ENCODE measurements at places on chromosomes 7 and 10.

GRCh38 chr7:90461219-90461618, 8.2 kb upstream of the PTTG1IP2 start:
- no peak for DNase-seq

GRCh38 chr7:30896783-30897637, 14.6 kb upstream of the AQP1 start:
- no peak for DNase-seq

- no peak for DNase-seq
Observed at GRCh38 chr7:138086563-138087270, 10.5 kb downstream of the AKR1D1 start.

- no peak for DNase-seq
Observed at GRCh38 chr7:85600395-85600794, 413.5 kb upstream of the SEMA3D start.

DNA sequence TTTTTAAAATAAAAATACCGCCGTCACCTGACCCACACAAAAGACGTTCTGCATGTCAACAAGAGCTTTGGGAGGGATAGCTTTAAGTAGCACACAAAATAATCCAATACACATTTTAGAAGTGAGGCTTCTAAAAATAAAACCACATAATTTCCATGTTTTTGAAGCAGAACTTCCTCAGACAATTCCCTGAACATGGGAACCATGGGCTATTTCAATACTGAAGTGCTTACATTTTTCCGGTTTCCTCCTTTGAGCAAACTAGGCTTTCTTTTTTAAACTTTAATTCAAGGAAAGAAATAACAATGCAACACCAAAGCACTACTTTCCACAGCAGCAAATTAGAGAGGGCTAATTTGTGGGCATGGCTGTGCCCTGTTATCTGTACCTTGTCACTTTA, 59.9 kb downstream of the ELMO1 start:
- DNase-seq: no peak

DNA sequence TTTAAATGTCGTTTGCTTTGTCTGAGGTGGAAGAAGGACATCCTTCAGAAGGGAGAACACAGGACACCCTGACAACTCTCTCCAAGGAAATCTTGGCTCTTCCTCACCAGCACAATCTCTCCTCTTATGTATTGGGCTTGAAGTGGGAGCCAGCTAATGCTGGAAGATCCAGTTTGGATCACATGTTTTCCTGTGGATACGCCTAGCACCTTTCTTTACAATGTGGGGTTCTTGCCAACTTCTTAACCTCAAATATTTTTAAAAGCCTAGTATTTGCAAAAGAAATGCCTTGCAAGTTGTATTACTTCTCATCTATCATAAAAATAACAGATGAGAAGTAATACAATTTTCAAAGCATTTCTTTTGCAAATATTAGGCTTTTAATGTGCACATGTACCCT, 76.4 kb downstream of the FRMD4A start:
- DNase-seq: no peak

DNA sequence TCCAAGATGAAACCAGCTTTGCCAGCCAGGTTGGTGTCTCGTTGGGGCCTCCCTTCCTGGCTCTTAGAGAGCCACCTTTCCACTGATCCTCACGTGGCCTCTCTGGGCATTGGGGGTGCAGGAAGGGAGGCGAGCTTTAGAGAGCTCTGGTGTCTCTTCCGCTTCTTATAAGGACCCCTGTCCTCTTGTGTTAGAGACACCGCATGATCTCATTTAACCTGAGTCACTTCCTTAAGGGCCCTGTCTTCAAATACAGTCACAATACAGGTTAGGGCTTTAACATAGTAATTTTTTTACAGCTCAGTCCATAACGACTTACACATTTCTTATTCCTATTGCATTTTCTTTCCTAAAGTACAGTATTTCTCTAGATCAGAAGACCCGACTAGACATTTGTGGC, 535.8 kb downstream of the SDK1 start:
- DNase-seq: no peak

DNA sequence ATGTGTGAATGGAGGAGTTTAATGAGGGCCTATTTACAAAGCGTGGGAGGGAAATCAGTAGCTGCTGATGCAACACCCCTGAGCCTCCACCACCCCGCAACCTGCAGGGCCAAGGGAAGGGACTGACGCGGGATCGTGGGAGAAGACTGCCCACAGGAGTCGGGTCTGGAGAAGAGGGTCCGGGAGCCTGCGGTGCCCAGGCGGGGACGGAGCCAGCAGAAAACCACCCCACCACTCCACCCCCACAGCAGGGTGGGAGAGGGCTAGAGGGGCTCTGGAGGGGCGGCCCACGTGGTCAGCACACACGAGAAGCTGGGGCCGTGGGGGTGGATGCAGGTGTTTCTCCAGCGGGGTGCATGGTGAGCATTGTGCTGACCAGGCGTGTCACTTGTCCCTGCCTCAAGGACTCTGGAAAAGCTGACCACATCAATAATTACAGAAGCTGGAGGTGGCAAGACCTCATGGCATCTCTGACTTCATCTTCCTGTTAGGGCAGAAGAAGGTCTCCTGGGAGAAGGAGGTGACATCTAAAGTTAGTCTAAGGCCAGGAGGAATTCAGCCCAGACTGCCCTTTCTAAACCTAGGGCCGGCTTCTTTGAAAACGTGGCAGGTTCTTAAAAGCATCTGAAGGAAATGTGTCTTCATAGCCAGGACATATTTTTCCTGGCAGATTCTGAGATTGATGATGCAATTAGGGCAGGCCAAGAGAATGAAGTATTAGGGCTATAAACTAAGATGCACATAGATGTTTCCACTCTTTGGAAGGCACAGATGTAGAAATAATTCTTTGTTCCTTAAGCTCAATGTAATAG, 150.9 kb downstream of the RGS10 start:
- DNase-seq: no peak

DNA sequence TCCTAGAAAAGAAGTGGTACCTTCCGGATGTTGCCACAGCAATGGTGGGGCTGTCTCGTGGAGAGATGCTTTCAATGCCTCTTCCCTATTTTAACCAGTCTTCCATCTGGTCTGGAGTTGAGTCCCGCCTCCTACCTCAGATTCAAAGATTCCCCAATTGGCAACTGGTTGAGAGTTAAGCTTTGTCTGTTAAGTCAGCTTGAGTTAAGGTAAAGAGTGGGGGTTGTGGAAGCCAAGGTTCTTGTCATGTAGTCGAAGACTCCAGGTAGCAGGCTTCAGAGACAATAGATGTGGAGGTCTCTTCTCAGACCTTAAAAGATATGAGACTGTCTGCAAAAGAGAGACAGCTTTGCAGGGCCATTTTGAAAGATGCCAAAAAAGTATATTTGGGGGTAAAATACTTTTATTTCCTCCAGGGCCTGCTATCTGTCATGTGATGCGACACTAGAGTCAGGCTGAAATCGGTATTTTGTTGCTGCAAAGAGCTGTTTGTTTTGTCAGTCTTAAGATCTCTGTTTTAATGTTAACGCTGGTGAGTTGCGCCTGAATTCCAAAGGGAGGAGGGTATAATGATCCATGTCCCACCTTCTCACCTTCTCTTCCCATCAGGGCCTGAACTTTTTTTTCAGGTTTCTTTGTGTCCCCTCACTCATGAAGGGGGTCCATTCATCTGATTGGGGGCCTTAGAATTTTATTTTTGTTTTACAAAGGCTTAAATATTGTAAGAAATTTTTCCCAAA, 40.4 kb upstream of the SCIN start:
- DNase-seq: no peak

- no peak for DNase-seq
Observed at GRCh38 chr7:41874201-41874785, 171.4 kb upstream of the INHBA start.

DNA sequence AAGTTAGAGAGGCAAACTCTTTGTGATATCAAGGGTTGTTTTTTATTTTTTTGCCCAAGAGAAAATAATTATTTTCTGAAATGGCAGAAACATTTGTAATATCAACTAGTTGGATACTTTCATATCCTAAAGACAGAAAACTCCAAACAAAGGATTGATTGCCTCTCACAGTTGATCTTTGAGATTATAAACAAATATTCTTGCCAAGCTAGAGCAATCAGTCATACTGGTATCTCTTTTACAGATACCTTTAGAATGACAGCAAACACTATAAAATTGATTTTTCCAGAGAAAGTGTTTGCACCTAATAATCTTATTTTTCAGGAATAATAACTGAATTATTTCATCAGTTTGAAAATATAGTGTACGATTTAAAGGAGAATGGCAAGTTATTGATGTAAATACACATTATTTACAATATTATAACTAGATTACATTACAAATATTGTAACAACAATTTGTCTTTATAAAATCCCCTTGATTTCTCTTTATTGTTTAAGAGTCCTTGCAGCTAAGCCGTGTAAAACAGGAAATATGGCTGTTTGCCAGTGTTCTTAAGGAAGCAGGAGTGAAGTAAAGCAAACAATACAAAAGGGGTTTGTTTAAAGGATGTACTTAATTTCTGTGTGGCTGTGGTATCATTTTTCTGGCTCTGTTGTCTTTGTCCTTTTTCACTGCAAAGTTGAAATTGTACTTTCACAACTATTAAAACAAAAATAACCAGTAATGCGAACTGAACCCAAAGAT, 58.4 kb downstream of the MAPK8 start:
- DNase-seq: no peak

- DNase-seq: no peak
Observed at GRCh38 chr7:81684033-81684432, 85.8 kb downstream of the HGF start.

GRCh38 chr7:25216837-25217236, 11.4 kb downstream of the NPVF start:
- DNase-seq: no peak

GRCh38 chr10:110893559-110894179, 21.9 kb downstream of the PDCD4 start:
- DNase-seq: no peak

GRCh38 chr7:20219446-20220292, 2.5 kb upstream of the MACC1 start:
- no peak for DNase-seq

DNA sequence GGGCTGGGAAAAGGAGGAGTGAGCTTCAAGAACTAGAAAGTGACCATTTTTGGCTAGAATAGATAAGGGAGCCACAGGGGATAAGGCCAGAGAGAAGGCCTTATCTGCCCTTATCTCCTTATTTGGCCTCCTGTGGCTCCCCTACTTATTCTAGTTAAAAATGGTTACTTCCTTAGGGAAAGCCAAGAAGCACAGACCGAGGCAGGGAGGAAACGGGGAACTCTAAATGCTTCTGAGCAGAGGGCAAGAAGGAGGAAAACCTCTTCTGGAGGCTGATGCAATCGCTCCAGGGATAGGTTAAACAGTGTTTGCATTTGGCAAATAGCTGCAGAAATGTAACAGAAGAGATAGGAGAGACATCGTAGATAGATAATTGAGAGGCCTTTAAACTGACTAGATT, 18.6 kb downstream of the NRP1 start:
- DNase-seq: no peak

DNA sequence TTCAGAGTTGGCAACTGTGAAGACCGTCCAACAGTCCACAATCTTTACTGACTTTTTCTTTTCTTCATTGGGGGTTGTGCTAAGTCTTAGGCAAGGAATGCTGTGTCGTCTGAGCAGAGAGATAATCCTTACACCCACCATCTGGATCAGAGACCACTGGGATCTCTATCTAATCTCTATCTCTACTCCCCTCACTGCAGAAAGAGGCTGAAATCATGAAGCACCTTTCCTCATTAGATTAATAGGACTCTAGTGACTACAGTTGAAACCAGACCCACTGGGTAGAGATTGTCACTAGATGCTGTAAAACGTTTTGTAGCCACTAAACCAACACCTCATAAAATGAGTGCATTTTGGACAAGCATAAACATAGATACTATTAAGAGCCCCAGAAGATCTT, 387.4 kb upstream of the CELF2 start:
- no peak for DNase-seq

- DNase-seq: no peak
Observed at GRCh38 chr10:13051126-13051694, 48.8 kb upstream of the OPTN start.

DNA sequence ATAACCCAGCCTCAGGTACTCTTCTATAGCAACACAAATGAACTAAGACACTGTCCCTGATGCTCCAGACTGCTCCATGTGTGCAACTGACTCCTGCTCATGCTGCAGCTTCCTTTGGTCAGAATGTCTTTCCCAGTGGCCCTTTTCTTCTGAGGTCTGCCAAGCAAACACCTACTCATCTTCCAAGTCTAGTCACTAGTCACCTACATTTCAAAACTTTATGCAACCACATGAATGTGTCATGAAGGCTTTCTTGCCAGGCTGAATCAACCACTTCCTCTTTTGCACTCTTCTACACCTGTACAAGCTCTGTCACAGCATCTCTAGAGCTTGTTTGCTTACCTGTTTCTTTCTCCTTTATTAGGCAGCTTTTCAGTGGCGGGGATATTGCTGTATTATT, 75.8 kb downstream of the LSMEM1 start:
- DNase-seq: no peak

- DNase-seq: peak; percentile 46
Observed at GRCh38 chr7:129780974-129781927, 169.7 kb downstream of the NRF1 start.

- DNase-seq: peak; percentile 75
Observed at GRCh38 chr10:6203331-6204062, 765 bp downstream of the PFKFB3 start.

- no peak for DNase-seq
Observed at GRCh38 chr7:75536940-75537538, 44.9 kb downstream of the SPDYE5 start.

DNA sequence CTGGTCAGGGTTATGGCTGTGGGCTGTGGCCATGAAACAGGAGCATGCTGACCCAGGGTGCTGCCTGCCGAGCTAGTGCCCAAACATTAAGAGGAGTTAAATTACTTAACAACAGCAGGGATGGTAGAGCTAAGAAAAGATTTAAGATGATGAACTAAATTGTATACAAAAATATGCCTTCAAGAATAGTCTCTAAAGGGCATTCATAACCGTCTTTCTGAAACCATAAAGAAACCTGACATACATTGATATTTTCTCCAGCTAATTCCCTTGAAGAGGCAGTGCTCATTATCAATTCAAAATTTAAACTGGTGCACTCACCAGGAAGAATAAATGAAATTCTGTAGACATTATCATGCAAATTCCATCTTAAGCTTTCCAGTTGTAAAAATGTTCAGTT, 265.8 kb upstream of the TAC1 start:
- no peak for DNase-seq

- DNase-seq: no peak
Observed at GRCh38 chr7:110090110-110090820, 1000.7 kb upstream of the LRRN3 start.
